ENCODE measurements at places on chromosomes 4 and X.

GRCh38 chr4:139470997-139471665, 17.2 kb downstream of the RAB33B start:
- no peak for DNase-seq

GRCh38 chr4:108488865-108489264, 131.5 kb upstream of the RPL34 start:
- no peak for DNase-seq

- DNase-seq = no peak
Observed at GRCh38 chrX:47209508-47210238, 8.8 kb upstream of the CDK16 start.

- DNase-seq = no peak
Observed at GRCh38 chr4:65344278-65344825, 325.9 kb downstream of the EPHA5 start.

- DNase-seq = no peak
Observed at GRCh38 chrX:38515291-38515690, 46.1 kb upstream of the TSPAN7 start.

GRCh38 chrX:103626855-103627254, 1.9 kb upstream of the TCEAL1 start:
- no peak for DNase-seq

DNA sequence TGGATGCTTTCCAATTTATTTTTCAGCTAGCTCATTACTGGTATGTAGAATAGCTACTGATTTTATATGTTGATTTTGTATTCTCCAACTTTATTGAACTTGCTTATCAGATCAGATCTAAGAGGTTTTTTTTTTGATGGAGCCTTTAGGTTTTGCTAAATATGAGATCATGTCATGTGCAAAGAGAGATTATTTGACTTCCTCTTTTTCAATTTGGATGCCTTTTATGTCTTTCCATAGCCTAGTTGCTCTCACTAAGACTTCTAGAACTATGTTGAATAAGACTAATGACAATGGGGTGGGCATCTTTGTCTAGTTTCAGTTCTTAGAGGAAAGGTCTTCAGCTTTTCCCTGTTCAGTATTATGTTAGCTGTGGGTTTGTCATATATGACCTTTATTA, 11.7 kb downstream of the MAGEE1 start:
- no peak for DNase-seq

DNA sequence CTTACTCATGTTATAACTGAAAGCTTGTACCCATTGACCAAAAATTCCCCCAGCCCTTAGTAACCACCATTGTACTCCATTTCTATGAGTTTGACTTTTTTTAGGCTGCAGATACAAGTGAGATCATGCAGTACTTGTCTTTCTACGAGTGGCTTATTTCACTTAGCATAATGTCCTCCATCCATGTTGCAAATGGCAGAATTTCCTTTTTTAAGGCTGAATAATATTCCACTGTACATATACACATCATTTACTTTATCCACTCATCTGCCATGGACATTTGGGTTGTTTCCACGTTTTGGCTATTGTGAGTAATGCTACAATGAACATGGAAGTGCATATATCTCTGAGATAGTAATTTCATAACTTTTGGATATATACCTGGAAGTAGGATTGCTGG, 10.4 kb downstream of the RBM3 start:
- DNase-seq = no peak

DNA sequence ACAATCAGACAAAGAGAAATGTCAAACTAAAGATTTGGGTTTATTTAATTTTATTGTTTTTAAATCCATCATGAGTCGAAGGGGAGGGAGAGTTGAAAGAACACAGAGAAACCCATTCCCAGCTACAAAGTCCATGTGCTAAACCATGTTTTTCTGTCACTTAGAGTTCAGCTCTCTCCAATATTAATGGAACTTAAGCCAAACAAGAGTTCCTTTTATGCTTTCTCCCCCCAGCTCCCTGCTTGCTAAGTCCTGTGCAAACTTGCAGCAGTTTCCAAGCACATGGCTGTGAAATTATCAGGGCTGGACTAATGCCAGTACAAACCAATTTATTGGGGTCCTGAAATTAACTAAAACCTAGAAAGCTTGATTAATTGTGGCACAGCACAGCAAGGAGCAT, 9.7 kb upstream of the CHRDL1 start:
- no peak for DNase-seq
